CD4-positive, alpha-beta T cell treated with Interleukin-4 for 4 hours (primary cell): ENCODE measurements at places on chromosomes 12 and 14.

GRCh38 chr12:97061171-97061570, 154.1 kb downstream of the NEDD1 start:
- no peak for DNase-seq

DNA sequence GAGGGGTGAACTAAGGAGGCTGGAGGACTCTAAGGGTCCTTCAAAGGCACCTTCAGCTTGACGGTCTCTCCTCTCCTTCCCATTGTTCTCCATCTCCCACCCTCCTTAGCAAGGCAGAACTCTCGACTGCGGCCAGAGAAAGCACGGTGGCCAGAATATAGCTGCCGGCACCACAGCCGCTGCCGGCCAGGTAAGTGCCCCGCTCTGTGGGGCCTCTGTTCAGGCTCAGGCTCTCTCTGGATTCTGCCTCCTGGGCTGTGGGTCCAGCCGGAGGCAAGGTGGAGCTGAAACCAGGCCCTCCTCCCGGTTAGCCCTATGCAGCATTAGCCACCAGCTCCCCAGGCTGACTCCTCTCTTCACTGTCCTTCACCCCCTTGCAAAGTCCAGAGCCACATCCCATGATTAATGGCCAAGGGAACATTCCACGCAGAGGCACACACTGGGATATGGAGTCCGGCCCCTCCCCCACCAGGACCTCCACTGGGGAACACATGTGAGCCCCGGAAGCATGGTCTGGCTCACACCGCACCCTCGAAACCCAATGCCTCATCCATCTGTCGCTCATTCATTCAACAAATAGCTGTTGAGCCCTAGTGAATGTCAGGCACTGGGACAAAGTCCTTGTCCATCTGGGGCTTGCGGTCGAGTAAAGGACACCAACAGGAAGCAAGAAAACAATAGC, 25.2 kb downstream of the LTBP2 start:
- DNase-seq: no peak

DNA sequence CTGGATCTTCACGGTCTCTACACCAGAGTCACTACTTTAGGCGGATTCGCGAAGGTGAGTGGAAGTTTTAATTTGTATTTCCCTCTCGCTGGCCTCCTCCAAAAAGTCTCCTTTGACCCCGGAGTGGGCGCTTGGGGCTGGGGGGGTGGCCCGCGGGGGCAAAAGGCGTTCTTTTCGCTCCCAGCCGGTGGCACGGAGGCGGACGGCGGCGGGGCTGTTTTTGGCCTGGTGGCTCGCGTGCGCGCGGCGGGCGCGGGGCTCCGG, 510 bp downstream of the ARID2 start:
- DNase-seq: no peak

GRCh38 chr12:64700532-64700931, 58.7 kb downstream of the GNS start:
- no peak for DNase-seq

DNA sequence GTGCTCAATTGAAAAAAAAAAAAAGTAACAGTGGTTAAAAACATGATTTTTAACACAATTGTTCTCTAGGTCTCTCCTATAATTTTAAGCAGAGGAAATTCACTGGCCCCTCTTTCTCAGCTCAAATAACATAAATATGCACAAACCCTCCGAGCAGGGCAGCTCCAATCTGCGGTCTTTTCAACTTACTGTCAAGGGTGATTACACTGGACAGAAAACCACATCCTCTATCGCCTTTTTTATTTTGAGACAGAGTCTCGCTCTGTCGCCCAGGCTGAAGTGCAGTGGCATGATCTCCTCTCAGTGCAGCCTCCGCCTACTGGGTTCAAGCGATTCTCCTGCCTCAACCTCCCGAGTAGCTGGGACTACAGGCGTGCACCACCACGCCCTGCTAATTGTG, 16.5 kb upstream of the GABARAPL1 start:
- DNase-seq: no peak

DNA sequence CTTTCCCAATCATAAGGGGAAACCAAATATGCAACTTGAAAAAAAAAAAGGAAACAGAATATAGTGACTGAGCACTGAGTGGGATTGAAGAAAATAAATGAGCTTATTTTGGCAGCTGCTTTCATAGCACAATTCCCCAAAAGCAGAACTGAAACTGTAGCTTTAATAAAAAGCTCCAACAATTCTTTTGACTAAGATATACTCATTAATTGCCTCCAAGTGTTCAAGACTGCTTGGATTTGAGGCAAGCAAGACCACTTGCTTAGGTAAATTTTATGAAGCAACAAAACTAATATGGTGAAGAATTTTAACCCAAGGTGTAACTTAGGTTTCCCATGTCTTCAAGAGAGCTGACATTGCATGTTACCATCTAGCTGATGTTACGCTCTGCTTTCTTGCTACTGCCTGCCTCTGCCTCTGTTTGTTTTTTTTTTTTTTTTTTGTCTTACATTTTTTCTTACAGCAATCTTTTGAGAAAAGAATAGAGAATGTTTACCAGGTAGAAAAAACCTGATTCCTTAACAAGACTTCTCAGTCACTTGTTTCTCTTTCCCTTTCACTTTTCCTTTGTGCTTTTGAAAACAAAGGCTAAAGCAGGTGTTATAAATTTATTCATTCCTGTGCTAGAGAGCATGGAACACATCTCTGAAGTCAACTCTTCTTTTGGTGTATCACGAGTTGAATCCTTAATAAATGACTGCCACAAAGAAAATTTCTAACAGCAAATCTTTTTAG, 134.4 kb downstream of the BCAT1 start:
- DNase-seq: peak; percentile 18

GRCh38 chr14:70934502-70935134, 27.4 kb downstream of the PCNX1 start:
- peak; percentile 42 for DNase-seq

DNA sequence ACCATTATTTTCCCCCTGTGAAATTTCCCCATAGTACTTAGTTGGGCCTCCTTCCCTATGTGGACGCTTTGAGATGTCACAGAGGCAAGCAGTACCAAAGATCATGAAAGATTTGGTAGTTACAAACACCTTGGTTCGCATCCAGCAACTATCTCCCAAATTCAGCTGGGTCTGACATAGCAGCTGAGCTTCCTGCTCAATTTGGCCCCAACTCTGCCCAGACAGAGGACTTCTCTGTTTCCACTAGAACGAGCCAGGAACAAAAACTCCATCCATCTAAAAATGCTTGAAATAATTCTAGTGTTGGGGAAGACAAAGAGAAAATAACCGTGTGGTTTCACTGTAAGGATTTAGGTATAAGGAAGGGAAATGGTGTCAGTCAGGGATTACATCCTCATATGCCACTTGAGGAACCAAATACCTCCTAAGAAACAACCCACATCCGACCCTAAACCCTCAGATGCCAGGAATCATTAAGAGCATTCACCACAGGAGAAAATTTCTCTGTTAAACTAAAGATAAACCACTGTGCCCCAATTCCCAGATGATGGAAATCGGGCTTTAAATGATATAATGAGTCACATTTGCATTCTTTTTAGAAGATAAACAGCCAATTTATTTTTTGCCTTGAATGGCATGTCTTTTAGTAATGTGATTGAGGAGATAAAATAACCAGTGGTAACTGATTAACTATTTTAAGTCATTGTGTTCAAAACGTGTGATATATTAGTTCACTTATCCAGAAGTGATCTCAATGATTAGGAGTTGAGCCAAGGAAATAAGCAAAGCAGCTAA, 103.7 kb upstream of the IFNG-AS1 start:
- no peak for DNase-seq

- no peak for DNase-seq
Measured at GRCh38 chr12:106178562-106178961, 39.8 kb upstream of the NUAK1 start.

DNA sequence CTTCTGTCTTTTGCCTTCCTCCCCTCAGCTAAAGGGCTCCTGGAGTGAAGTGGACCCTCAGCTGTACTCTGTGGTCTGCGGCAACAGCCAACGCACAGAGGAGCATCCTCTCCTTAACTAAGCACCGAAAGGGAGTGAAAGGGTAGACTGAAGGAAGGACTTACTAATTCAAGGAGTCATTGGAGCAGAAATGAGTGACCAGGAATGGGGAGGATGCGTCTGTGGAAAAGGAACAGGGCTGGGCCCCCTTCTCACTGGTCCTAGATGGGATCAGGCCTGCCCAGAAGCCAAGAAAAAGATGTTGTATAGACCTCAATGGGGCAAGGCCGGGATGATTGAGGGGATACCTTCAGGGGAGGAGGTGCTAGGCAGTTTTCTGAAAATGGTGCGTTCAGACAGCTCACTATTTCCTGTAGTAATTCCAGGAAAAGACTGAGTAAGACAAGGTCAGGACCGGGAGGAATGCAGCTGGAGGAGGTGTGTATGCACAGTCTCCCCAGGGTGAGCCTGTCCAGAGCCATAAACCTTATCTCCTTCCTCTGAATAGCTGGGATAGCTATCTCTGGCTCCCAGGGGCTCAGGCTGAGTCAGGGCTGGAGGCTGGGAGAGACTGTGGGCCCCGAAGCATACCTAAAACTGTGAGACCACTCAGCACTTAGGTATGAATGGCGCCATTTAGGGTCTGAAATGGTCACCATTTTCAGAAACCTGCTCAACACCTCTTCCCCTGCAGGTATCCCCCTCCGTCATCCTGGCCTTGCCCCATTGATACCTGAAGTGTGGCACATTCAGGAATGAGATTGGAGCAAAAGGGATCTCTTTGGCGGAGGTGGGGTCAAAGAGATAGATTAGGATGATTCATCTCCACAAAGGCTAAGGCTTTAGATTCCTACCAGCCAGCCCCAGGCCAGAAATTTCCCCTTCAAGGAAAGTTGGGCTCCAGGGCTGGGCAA, 20.2 kb upstream of the KRT8 start:
- no peak for DNase-seq

DNA sequence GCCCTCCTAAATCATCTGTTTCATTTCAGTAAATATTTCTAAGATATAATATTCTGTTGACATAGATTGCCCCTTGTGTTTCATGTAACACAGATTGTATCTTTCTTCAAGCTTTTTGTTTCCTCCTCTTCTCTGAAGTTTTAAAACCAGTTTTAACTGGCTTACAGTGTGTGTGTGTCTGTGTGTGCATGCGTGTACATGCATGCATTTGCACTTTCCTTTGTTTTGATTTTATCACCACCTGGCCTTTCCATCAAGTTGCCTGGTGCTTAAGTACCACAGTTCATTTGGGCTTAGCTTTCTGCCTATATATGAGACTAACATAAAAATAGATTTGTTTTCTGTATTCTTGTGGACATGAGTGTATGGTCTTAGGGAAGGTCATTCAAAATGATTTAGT, 31.9 kb downstream of the ETNK1 start:
- DNase-seq: no peak

- no peak for DNase-seq
Measured at GRCh38 chr14:59046746-59047145, 141.7 kb upstream of the DAAM1 start.

- no peak for DNase-seq
Measured at GRCh38 chr12:89344862-89345202, 7.5 kb downstream of the DUSP6 start.

- DNase-seq: no peak
Measured at GRCh38 chr12:6550294-6551062, 5.4 kb downstream of the IFFO1 start.

DNA sequence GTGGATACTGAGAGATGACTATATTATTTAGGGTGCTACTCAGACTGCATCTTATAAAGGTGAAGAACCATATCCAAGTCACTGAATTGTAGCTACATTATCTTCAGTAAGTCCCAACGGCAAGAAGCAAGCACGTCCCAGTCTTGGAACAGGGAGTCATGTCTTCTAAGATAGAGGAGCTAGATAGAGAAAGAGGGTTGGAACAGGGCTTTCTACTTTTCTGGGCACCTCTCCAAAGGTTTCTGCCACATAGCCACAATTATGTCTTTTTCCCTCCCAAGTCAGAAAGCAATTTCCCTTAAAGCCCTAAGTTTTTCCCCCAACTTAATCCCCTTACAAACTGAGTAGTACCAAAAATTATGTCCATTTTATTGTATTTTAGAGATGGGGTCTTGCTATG, 22.4 kb downstream of the MAPK1IP1L start:
- DNase-seq: no peak

DNA sequence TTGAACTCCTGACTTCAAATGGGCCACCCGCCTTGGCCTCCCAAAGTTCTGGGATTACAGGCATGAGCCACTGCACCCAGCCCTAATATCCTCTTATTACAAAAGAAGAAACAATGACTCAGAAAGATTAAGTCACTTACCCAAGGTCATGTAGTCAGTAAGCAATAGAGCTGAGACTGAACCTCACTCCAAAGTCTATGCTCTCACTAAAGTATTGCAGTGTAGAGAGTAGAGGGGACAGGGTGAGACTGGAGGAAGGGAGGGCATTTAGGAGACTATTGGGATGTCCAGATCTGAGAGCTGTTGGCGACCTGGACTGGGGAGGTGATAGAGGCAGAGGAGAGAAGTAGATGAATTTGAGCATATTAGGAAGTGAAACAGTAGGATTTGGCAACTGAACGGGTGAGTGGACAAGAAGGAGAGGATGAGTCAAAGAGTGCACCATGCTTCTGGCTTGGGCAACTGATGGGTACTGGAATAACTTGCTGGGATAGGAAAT, 11.8 kb downstream of the P2RX7 start:
- no peak for DNase-seq

GRCh38 chr12:9750276-9751203, 10.2 kb downstream of the CD69 start:
- DNase-seq: peak; percentile 83

- no peak for DNase-seq
Measured at GRCh38 chr12:18242380-18243089, 18.8 kb upstream of the PIK3C2G start.

GRCh38 chr14:88895116-88895515, 70.7 kb downstream of the TTC8 start:
- DNase-seq: no peak

- no peak for DNase-seq
Measured at GRCh38 chr12:110821917-110822316, 24.9 kb upstream of the CCDC63 start.

DNA sequence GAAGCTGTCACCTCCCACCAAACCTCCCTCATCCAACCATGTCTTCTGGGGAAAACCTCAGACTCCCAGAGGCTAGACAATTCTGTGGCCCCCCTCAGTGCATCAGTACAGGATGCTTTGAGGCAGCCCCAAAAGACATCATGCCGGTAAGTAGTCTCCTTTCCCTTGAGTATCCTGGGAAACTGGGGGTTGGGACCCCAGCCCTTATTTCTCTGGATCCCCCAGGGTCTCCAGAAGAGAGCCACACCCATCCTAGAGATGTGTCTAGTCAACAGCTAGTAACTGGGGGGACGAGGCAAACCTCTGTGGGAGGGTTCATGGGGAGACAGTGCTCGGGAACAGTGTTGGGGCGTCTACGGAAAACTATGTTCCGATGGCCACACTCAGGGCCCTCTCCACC, 974.2 kb upstream of the TMEM132C start:
- no peak for DNase-seq

DNA sequence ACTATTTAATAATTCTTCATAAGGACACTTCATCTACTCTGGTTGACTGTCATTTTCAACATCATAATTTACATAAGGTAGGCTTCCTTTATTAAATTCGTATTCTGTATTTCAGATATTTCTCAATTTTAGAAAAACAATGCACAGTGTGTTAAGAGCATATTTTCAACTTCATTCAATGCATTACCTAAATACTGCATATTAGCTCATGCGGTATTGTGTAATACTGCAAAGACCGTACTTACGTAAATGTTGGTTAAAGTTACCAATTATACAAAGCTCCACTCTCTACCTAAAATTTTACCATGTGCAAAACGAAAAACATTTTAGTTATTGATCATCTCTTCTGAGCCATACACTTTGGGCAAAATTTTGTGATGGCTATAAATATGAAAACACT, 62.8 kb downstream of the EXOC5 start:
- no peak for DNase-seq

GRCh38 chr14:58584383-58584782, 53.4 kb upstream of the DACT1 start:
- no peak for DNase-seq
